ENCODE measurements at places on chromosomes 1 and 21.

GRCh38 chr1:55378582-55378981, 163.4 kb upstream of the USP24 start:
- no peak for DNase-seq

DNA sequence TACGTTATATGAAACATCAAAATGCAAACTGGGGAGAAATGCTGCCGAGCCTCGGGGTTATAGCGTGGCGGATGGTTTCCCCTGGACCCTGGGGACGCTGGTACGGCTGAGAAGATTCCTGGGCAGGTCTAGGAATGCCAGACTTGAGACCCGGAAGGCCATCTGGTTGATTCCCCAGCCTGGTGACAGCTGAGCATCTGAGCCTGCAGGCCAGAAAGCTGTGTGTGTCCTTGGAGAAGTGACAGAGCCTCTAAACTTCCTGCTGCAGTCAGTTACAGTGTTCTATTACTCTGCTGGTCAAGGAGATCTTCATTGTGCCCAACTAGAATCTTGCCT, 2.3 kb downstream of the VASH2 start:
- DNase-seq = no peak

- DNase-seq = no peak
Observed at GRCh38 chr1:240693036-240693435, 81.1 kb upstream of the GREM2 start.

GRCh38 chr1:78511334-78511733, 20.6 kb downstream of the PTGFR start:
- no peak for DNase-seq

- no peak for DNase-seq
Observed at GRCh38 chr1:80989455-80989854, 811.3 kb upstream of the ADGRL2 start.

GRCh38 chr1:14514739-14515138, 83.7 kb upstream of the KAZN start:
- DNase-seq = no peak

- no peak for DNase-seq
Observed at GRCh38 chr1:150186789-150187559, 37.3 kb downstream of the PLEKHO1 start.

DNA sequence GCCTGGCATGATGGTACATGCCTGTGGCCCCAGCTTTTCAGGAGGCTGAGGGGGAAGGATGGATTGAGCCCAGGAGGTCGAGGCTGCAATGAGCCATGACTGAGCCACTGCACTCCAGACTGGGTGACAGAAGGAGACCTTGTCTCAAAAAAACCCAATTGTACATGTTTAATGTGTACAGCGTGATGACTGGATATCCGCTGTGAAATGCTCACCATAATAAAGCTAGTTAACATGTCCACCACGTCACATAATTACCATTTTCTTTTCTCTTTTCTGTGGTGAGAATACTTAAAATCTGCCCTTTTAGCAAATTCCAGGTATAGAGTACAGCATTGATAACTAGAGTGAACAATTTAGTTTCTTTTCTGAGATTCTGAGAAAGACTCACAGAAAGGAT, 24.0 kb downstream of the TMPRSS2 start:
- no peak for DNase-seq

GRCh38 chr1:74697832-74698231, 24.2 kb upstream of the ERICH3 start:
- no peak for DNase-seq

DNA sequence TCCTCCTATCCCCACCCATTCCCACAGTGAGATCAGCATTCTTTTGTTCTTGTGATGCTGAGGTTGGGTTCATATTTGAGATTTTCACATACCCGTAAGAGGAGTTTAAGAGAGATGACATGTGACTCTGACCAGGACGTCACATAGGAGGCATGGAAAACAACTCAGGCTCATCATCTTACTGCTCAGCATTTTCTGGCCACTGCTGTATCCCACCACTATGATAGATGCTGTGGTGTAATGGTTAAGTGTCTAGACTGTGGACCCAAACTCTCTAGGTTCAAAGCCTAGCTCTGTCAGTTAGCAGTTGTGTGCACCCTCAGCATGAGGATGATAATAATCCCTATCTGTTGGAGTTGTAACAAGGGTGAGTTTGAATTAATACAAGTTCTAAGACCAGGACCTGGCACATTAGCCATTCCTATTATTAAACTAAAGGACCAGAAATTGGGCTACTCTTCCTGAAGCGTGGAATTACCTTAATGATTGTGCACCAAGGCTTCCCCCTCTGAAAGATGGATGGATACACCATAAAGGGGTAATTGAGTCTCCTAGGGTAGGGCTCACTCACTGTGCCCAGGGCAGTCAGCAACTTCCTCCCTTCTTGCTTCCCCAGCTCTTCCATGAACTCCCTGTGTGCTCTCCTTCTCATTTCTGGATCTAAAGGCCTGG, 40.9 kb downstream of the LGR6 start:
- DNase-seq = no peak

DNA sequence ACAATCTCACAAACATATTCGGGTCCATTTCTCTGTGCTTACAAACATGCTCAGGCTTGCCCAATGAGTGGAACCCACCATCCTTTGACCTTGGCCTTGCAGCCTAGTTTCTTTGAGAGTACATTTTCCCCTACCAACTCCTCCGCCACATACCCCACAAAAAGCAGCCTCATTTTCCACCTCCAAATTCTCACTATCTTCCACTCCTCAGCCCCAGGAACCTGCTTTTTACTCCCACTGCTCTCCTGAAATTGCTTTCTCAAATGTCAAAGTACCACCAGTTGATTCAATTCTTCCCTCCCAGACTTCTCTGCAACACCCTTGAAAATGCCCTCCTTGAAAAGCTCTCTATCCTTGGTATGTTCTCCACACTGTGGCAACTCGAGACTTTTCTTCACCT, 103.8 kb downstream of the RUNX1 start:
- DNase-seq = no peak

- DNase-seq = no peak
Observed at GRCh38 chr1:112710586-112710985, 3.7 kb upstream of the RHOC start.

DNA sequence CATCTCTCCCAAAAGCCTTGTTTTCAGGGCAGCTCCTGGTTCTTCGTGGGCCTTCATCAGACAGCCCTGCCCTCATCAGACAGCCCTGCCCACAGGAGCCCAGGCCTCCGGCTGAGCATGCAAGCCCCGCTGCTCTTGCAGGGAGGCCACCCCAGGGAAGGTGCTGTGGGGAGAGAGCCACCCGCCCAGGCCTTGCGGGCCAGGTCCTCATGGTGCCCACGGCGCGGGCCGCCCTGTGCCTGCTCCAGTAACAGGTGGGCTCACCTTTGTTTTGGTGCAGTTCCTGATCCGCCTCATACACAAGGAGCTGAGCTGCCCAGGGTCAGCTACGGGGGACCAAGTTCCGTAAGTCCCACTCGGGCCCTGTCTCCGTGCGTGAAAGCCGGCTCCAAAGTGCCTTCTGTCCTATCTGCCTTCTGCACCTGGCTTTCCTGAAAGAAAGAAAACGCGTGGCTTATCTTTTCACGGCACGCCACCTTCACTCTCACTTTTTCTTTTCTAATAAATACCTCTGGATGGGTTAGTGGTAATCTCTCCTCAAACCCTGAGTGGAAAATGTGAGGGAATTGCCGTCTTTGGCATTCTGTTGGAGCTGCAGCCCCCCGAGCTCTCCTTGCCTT, 65.9 kb downstream of the SLC37A1 start:
- no peak for DNase-seq

DNA sequence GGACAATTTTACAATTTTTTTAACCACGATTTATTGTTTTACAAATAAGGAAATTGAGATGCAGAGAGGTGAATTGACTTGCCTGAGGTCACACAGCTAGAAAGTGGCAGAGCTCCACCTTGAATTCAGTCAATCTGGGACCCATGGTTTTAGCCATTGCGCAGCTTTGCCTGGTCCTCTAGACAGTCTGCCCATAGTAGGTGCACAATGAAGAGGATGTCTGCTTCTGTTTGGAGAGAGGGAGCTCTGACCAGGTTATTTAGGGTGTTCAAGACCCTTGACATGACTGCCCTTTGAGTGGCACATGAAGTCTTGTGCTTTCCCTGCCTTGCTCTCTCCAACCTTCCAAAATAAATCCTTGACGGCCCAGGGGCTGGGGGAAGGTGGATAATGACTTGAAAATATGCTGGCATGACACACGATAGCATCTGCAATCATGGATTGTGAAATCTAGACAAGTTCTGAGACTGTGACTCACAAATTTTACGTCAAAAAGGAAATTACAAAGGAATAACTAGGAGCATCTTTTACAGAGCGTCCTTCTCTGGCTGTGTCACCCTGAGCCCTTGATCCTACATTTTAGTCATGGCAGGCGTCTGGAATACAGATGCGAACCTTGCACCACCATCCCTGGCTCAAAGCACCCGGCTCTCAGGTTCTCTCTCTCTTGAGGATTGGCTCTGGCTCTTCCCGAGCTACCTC, 26.2 kb upstream of the ID3 start:
- peak; percentile 72 for DNase-seq

DNA sequence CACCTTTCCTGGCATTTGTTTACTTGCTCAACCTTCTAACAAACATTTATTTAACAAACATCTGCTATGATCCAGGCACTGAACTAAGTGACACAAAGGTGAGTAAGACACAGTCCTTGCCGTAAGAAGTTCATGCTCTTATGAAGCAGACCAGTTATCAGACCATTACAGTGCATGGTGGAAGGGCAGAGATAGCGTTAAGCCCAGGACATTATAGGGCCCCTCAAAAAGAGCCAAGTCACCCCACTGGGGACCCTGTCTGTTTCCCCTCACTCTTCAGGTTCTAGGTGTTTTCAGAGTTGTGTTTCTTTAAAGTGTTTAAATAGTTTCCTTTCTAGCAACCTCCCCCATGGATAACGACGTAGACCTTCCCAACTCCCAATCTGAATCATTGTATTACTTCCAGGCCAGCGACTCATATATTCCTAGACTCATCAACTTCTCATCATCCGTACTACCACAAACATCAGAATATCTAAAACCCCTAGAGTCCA, 39.3 kb downstream of the TCP10L start:
- DNase-seq = no peak

DNA sequence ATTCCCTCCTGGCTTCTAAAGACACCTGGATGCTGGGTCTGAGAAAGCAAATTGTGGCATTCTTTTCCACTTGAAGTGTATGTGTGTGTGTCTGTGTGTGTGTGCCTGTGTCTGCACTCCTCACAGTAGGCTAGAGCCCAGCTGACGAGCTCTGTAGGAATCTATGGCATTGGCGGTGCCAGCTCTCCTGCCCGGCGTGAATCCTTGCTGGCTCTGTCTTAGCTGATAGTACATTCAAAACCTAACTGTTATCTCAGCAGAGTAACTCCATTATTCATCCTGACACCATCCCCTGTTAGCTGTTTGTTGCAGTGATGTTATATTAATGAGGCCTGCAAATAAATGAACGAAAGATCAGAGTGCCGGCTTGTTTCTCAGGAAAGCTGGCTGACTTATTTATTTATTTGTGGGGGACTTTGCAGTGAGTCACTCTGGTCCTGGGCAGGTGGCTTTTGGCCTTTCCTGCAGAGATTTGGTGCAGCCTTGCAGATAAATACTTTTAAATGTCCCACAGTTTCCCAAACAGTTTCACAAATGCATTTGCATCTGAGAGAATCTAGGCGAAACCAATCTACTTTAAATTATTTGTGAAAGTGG, 160.6 kb upstream of the CD34 start:
- DNase-seq = no peak

DNA sequence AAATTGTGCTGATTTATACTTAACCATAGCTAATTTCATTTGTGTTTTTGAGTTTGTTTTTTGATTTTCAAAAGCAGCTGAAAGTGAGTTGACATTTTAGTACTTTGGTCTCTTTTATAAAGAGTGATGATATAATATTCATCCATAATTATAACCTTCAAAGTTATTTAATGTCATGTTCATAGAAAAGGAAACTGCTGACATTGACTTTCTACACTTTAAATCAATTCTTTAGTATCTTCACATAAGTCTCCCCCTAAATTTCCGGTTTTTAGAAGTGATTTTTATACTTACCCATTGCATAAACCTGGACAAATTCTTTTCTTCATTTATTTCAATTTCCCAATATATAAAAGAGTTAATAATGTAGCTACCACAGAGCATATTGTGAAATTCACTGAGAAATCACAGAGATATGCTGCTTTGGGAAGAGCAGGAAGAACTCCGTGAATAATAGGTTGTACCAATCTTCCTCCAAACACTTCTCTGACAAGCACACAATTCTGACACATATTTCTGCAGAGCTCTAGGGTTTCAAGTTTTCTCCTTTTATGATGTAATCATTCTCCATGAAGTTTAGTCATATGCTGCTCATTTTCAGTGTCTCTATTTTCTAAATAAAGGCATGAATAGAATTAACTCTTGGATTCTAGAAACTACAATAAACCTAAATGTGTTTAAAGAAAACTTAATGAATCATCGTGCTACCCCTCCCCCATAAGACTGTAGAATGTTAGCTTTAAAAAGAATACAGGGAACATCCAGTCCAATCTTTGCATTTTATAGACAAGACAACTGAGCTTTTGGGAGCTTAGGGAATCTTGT, 25.6 kb upstream of the CDC42BPA start:
- no peak for DNase-seq

GRCh38 chr1:44895919-44896734, 53.1 kb upstream of the PTCH2 start:
- no peak for DNase-seq

- peak; percentile 84 for DNase-seq
Observed at GRCh38 chr1:146036965-146037646, 15.6 kb upstream of the HJV start.

DNA sequence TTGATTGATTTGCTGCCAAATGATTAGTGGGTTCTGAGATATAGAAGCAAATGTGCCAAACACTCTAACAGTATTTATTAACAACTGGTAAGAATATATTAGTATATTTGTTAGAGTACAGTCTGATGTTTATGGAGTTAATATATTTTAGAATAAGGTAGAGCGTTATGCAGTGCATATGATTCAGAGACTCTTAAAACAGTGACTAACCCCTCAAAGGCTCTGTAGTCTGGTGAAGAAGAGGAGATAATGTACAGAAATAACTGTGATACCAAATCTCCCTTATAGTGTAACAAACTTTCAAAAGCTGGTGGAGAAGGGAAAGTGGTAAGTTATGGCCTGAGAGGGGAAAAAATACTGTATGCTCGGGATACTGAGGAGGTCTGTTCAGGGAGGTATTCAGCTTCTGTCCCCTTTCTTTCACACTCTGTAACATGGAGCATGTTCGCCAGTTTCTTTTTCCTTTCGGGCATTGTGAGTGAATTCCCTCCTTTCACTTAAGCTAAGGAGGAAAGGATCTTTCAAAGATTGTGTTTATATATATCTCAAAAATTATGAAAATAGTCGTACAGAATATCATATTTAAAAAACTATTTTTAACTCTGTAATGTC, 121.2 kb downstream of the ADGRL2 start:
- DNase-seq = no peak

- no peak for DNase-seq
Observed at GRCh38 chr21:45293726-45294401, 6.2 kb upstream of the POFUT2 start.

DNA sequence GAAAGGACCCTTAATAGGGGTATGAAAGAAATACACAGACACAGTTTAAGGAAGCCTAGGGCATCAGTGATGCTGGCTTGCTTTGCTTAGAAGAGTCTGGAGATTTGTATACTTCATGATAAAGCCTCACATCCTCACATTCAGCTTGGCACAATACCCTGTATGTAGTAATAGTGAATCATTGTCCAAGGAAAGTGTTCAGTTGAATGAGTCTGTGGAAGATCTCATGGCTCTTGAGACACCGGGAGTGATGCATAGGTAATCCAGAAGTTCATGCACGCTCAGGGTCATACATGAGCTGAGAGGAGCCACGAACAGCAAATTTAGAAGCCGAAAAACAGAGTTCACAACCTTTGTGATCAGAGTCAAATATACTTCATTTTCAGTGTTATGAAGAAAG, 537.2 kb upstream of the TMPRSS15 start:
- no peak for DNase-seq

GRCh38 chr1:14541348-14541747, 57.1 kb upstream of the KAZN start:
- no peak for DNase-seq

All from psoas muscle (tissue), 8 donors.